ENCODE measurements at places on chromosomes 3 and 15. TPM values are rescaled to one million over a fixed set of nuclear protein-coding genes. Genes with fewer than 3 reads are reported as not detected.

- no peak for DNase-seq
These were observed 108.8 kb downstream of the XXYLT1 start for GRCh38 chr3:195162033-195162669.

DNA sequence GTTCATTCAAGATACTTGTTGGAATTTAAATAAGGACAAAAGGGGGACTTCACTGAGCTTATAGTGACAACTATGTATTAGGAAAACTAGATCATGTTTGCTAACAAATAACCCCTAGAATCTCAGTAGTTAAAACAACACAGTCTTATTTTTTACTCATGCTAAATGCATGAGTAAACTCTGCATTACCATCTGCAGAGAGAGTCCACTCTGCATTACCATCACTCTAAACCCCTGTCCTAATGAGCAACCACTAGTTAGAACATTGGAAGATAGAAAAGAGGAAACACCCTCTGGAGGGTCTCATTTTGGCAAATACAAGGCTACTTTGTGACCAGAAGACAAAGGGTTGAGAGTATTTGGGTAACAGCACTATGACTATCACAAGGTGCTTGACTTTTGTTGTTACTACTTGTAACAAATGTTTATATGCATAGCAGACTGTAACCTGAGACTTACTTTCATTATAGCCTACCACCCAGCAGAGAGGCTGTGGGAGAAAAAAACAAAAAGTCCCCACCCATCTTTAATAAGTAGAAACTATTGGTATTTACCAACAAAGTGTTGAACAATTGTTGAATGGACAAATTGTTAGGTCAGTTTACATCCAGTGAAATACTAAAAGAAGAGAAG lies 99.1 kb downstream of the OXSM start:
- no peak for DNase-seq

GRCh38 chr3:147960786-147961185 lies 551.6 kb downstream of the ZIC1 start:
- no peak for DNase-seq

DNA sequence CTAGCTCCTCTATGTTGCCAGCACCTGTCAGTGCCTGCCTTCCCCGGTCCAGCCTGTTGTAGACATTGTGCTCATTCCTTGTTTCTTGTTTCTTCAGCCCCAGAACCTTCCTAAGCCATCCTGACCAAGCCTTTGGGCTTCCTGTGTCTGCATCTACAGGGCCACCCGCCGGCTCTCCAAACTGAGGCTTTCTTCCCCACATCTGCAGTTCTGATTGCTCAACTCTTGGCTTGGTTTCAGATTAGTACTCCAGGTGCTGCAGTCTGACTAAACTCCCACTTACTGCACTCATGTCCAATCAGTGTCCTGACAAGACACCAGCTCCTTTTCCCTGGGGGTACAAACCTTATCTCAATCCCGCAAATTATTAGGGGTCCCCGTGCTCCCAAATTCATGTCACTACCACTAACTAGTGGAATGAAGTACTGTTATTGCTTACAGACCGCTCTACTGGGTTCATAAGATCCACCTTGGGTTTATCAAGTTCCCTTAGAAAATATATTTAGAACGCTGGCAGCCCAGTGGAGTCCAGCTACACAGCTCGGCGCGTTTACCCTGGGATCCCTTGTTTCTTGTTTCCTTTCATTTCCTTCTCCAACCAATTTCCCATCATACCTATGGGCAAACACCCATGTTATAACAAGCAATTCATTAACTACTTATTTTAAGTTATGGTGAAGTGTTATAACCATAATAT lies 114.2 kb upstream of the TJP1 start:
- no peak for DNase-seq

DNA sequence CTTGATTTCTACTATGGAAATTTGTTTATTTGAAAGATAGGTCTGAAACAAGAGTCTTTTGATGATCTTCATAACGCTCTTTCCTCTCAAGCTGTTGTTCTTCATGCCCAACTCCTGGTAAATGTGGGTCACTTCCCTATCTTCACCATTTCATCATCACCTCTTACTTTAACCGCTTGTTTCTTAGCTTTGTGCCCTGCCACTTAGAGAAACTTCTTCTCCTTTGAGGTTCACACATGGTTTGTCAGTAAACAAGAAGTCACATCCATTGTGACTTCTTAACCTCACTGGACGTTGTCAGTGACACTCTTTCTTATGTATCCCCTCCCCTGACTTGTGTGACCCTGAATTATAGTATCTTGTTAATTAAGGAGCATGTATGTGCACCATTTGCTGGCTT lies 16.9 kb upstream of the P2RY13 start:
- no peak for DNase-seq

- no peak for DNase-seq
These were observed 30.1 kb downstream of the GREM1 start for GRCh38 chr15:32747921-32748342.

- DNase-seq, result no peak
These were observed 22.1 kb downstream of the AMOTL2 start for GRCh38 chr3:134352031-134352671.

DNA sequence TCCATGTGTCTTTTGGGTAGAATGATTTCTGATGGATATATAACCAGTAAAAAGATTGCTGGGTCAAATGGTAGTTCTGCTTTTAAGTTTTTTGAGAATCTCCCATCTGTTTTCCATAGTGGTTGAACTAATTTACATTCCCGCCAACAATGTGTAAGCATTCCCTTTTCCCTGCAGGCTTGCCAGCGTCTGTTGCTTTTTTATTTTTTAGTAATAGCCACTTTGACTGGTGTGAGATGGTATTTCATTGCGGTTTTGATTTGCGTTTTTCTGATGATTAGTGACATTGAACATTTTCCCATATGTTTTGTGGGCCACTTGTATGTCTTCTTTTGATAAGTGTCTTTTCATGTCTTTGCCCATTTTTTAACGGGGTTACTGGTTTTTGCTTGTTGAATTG lies 36.3 kb upstream of the MB21D2 start:
- no peak for DNase-seq

ANKRD34C gene
- not detected for total RNA-seq

KNL1 gene
- 0.27 TPM for total RNA-seq
